HFFc6 (cell line): ENCODE measurements at places on chromosomes 2 and 18. TPM values are rescaled to one million over a fixed set of nuclear protein-coding genes. Genes with fewer than 3 reads are reported as not detected.

Gene STEAP3
- 21.7 to 37.3 TPM (median 22.6 TPM) in 3 replicates for total RNA-seq

Gene UGT1A3
- not detected in 3 replicates for total RNA-seq

GRCh38 chr18:65754121-65754520 is 3.3 kb downstream of the CDH7 start:
- no peak for DNase-seq

- DNase-seq, result no peak
Observed at GRCh38 chr2:231671270-231672050, 36.9 kb upstream of the PTMA start.

- DNase-seq, result no peak
Observed at GRCh38 chr2:176083796-176084261, at the start of gene EVX2. EVX2 (minus strand) TSS chr2:176083962; CDS start chr2:176083776, 186 bp downstream.

- no peak for DNase-seq
Observed at GRCh38 chr18:54261894-54262293, 7.4 kb upstream of the POLI start.
